ENCODE measurements at places on chromosomes 16 and 17.

- no peak for DNase-seq
Observed at GRCh38 chr16:84443166-84443802, 61.2 kb downstream of the MEAK7 start.

- DNase-seq, result no peak
Observed at GRCh38 chr17:58184308-58184985, 8.1 kb upstream of the EPX start.

- DNase-seq, result no peak
Observed at GRCh38 chr16:90020838-90021382, 1.7 kb upstream of the DBNDD1 start.

GRCh38 chr16:66923247-66923731 is 2.0 kb downstream of the RRAD start:
- DNase-seq, result no peak

- DNase-seq, result no peak
Observed at GRCh38 chr16:3971261-3971660, 90.7 kb upstream of the CREBBP start.

- DNase-seq, result peak; percentile 92
Observed at GRCh38 chr17:46266656-46267544, 28.0 kb upstream of the LRRC37A start.

DNA sequence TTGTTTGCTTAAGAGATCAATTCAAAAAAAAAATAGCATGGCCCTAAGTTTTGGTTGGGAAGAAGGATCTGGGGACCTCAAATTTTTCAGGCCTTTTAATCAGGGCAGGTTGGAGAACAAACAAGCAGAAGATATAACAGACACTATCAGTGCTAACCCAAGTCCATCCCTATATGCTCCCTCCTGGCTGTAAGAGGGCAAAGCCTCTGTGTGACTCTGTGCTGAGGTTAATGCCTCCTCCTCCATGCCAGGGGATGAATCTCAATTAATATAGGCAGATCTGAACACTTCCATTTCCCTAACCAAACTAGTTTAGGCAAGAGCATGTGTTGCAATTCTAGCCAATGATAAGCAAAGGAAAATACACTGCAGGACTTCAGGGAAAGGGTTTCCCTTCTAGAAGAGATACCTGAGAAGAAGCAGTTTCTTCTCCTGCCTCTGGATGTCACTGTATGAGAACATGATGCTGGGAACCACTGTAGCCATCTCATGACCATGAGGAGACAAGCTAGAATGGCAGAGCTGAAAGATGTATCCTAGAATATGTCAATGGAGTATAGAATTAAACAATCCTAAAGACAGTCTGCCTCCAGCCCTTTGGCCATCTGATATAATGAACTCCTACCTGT is 76.0 kb downstream of the CHD9NB start:
- peak; percentile 5 for DNase-seq

DNA sequence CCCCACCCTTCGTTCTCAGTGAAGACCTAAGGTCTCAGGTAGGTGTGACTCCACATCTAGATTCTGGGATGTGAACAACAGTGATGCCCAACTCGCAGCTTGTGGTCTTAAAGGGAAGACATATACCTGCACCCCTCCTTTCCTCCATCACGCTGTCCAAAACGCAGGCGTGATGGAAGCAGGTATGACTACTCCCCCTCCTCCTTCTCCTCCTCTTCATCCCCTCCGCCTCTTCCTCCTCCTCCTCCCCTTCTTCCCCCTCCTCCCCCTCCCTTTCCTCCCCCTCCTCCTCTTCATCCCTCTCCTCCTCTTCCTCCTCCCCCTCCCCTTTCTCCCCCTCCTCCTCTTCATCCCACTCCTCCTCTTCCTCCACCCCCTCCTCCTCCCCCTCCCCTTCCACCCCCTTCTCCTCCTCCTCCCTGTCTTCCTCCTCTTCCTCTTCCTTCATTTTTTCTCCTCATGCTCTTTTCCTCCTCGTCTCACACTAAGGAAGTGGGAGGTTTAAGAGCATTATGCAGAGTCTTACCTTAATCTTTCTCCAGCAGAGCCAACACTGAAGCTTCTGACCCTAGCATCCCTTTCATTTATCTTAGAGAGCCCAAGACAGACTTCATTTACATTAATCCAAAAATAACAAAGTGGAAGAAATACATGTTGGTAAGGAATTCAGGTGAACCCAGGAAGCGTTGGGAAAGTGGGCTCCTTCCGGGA is 352.5 kb downstream of the FOXL1 start:
- DNase-seq, result no peak

GRCh38 chr16:68910051-68910450 is 66.7 kb downstream of the TANGO6 start:
- DNase-seq, result no peak

- peak; percentile 97 for DNase-seq
Observed at GRCh38 chr16:27268376-27269299, at the start of gene NSMCE1. NSMCE1 (minus strand) TSS chr16:27268772; CDS start chr16:27257570, 11,202 bp downstream.

- no peak for DNase-seq
Observed at GRCh38 chr17:27504188-27504995, 48.1 kb downstream of the KSR1 start.

DNA sequence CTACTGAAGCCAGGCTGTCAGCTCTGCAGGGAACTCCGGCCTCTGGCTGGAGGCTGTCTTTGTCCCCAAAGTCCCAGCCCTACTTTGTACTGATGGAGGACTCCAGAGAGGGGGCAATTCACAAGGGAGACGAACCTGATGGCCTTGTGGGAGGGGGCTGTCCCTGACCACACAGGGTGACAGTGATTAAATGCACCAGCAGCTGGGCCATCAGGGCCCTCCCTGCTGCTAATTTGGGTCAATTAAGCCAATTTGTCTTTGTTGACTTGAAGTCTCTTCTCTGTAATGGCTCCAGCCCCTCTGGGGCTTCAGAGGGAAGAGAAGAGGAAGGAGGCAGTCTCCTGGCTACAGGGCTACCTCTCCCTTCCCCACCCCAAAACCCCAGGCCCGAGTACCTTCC is 22.0 kb downstream of the TMEM132E start:
- no peak for DNase-seq

- DNase-seq, result peak; percentile 28
Observed at GRCh38 chr17:9456330-9456729, 119.3 kb downstream of the STX8 start.

- DNase-seq, result no peak
Observed at GRCh38 chr17:74633326-74633725, 9.8 kb upstream of the CD300E start.

DNA sequence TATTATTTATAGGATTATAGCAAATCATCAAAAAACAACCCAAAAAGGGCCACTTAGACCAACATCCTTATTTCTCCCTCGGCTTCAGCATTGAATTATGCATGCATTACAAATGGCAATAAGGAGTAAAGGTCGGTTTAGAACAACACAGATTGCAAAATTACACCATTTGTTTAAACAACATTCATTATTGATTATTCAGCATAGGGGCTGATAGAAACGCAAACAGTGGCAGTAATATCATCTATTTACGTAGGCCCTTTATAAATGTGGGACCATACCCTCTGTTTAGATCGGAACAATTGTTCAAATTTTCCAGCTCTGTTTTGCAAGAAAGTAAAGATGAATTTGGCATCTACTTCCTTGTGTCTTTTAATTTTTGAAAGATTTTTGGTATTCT is 153.3 kb downstream of the WWOX start:
- no peak for DNase-seq

- peak; percentile 28 for DNase-seq
Observed at GRCh38 chr17:37305406-37305905, 70.3 kb upstream of the C17orf78 start.

DNA sequence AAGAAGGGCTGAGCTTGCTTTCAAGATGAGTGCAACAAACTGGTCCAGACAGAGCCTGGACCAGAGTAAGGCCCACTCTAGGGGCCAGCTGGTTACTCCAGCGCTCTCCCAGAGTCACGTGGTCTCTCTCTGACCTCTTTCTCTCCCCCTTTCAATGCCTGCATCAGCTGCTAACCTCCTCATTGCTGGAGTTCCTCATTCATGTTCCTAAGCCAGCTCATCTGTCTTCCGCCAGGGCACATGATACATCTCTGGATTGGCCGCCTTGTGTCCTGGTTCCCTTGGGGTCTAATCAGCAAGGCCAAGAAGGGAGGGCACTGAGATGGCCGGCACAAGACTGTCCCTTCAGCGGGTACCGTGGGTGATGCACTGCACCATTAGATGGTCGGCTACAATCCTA is 26.9 kb upstream of the ZFP90 start:
- DNase-seq, result no peak

GRCh38 chr16:75260851-75261589 is 9.6 kb upstream of the BCAR1 start:
- DNase-seq, result no peak

GRCh38 chr17:2948721-2949468 is 114.5 kb downstream of the OR1D5 start:
- DNase-seq, result no peak

GRCh38 chr17:2302778-2303203 is 794 bp downstream of the SMG6 start:
- peak; percentile 57 for DNase-seq

GRCh38 chr17:78653382-78653781 is 76.2 kb upstream of the DNAH17 start:
- no peak for DNase-seq

DNA sequence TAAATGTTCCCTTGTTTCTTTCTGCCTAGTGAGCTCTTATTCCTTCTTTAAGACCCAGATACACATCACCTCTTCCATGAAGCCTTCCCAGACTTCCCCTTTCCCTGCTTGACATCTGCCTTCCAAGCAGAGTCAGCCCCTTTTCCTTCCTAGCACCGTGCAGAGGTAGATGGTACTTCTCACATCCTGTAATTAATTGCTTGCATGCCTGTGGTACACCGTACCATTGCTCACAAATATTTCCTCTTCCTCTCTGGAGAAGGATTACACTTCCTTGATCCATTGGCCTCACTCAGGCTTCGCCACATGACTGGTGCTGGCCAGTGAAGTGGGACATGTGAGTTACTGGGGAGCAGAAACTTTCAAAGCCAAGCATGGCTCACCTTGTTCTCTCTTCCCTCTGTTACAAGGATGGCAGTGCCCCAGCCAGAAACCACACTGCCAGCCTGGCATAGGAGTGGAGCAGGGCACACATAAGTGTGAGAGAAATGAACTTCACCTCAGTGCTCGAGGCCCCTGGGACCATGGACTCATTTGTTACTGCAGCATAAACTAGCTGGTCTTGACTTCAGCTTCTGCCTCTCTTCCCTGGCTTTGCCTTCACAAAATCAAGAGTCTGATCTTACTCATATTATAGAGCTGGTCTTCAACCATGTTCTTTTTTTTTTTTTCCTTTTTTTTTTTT is 44.0 kb downstream of the SOST start:
- no peak for DNase-seq

DNA sequence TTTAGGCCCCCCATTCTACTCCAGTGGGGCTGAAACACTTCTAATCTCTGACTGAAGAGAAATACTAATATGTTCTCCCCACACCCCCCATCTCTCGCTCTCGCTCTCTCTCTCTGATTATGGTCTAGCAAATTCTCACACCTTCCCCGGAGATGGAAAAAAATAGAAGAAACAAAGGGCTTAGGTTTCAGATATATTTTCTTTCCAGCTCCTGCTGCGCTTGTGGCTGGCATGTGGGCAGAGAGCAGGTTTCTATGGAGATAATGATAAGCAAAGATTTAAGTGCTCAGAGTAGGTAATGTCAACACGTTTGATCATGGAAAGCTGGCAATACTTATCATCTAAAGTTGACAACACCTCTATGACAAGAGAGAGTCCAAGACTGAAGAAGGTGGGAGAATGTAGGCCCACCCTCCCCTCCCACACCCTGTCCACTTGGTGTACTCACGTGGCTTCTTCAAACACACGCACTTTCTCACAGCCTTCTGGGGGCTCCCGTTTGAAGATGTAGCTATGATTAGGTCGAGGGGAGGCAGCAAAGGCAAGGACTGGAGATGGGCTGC is 8.0 kb upstream of the SLC35B1 start:
- DNase-seq, result no peak

GRCh38 chr16:87417528-87417910 is 25.4 kb downstream of the MAP1LC3B start:
- no peak for DNase-seq

DNA sequence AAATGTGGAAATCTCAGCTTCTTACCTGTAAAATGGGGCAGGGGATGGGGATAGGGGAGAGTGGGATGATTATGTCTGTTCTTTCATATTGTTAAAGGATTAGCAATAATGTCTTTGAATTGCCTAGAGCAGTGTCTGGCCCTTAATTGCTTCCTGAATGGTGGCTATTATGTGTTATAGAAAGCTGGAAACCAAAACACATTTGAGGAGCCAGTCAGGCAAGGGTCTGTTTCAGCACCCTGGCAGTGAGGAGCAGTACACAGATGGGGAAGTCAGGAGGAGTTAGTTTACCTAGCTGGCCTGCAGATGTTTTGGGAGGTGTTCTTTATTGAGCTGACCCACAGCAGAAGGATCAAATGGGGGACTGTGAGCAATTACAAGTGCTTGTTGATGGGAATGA is 63.0 kb downstream of the NUP93 start:
- DNase-seq, result no peak

DNA sequence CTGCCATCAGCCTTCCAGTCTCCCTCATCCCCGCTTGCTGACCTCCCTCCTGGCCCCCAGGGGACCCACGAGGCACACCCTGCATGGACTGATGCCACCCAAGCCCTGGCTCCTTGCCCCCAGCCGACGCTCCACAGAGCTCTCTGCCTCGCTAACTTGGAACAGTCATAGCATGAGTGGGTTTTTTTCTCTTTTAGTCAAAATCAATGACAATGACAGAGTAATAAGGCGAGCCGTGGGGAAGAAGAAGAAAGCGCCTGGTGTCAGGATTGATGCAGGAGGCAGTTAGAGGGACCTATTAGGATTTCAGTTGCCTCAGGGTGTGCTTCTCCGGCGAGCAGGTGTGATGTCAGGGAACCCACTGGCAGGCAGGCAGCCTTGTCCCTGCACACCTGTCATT is 176.3 kb upstream of the TNRC6C start:
- no peak for DNase-seq

Measured in erythroblast (primary cell).